ENCODE measurements at places on chromosomes 1 and 21.

DNA sequence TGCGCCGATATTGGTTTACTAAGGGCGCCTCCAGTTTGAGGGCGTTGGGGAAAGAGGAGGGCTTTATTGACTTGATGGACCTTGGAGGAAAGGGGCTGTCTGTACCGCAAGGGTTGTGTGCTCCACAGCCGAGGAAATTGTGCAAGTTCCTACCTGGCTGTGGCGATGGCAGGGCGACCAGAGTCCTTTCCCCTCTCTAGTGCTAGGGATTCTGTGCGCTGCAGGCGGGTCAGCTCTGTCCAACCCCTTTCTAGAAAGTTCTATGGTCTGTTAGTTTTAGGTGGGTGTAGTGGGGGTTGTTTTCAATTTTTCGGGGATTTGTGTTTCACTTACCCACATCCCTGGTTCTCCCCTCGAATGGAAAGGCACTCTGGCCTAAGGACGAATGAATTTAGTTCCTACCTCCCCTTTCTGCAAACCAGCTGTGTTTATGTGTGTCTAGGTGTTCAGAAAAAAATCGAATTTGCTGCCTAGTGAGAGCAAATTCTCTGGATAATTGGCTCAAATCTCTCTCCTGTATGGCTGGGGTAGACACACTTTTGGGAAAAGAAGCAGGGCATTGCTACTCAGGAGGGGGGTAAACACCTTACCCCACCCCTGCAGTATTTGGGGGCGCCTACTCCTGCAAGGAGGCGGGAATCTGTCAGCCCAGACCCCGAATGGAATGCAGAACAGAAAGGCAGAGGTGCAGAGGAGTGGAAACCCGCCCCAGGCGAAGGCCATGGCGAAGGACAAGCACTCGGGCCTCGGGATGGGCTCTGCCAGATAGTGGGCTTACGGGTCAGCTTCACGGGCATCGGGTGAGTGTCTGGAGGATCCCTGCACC is 2.0 kb downstream of the DMBX1 start:
- DNase-seq: no peak

- DNase-seq: no peak
Measured at GRCh38 chr1:84363019-84363418, 35.3 kb upstream of the DNASE2B start.

DNA sequence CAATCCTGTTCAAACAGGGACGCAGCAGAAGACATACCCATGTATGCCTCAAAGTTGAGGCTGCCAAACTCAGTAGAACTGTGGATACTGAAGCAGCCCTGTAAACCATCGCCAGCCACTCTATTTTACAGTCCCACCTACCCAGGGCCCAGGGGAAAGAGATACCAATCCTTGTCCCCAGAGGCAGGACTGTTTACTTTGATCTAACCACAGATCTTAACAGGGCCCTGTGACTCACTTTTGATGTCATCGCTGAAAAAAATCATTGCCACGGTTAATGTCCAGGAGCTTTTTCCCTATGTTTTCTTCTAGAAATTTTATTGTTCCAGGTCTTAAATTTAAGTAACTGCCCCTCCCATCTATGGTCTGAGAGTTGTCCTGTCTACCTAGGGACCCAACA is 538.4 kb upstream of the NCAM2 start:
- DNase-seq: no peak

DNA sequence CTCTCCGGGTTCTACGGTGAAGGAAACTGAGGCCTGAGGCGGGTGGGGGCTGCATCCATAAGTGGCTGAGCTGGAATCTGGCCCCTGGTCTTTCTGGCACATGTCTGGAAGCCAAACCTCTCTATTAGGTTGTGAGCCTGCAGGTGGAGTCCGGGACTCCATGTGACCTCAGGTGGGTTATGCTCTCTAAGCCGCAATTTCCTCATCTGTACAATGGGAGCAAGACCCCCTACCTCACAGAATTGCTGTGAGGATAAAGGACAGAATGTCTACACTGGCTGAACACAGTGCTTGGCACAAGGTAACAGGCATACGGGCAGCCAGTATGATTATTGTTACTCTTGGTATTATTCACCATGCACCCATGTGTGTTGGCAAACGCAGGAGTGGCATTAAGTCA is 6.7 kb downstream of the EPHA2 start:
- no peak for DNase-seq

DNA sequence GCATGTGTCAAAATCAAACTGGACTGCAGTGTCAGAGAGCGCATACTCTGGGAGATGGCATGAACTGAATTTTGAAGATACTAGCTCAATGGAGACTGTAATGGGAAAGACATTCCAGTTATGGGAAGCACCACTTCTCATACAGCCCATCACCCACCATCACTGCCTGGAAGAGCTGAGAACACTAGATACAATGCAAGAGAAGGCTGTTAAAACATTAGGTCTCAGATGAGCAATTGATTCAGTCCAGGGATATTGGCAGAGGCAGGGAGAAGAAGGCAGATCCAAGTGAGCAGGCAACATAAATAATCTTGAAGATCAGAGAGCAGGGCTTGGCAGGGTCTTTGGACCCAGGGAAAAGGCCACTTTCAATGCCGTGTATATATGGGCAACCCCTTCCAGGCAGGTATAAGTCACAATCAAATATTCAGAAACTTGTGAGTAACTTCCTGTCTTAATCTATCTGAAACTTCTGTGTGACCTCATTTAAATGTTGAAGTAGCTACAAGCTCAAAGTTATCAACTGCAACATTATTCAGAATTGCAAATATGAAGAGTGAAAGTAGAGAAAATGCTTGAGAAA is 290.3 kb upstream of the SGIP1 start:
- DNase-seq: no peak

DNA sequence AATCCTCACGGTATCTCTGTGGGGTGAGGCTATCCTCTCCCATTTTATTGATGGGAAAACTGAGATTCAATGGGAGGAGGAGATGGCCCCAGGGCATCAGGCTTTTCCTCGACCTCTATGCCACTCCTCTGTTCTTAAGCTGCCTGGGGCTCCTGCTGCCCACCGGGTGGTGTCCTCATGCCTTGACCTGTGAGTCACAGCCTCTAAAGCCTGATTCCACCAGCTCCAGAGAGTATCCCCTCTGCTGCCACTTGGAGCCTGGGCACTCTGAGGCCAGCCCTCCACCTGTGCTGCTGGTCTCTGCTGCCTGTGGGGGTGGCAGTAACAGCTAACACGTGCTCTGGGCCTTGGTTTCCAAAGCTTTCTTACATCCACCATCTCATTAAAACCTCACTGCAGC is 241.2 kb downstream of the TRABD2B start:
- no peak for DNase-seq
